Endothelial cell (in vitro differentiated cells): ENCODE measurements at places on chromosomes 11 and 22. TPM values are rescaled to one million over a fixed set of nuclear protein-coding genes. Genes with fewer than 3 reads are reported as not detected.

Gene YPEL1
- total RNA-seq, result 11.5 TPM

Gene ACER3
- 17.3 TPM for total RNA-seq

Gene CCDC81
- 0.33 TPM for total RNA-seq

Gene CASP5
- not detected for total RNA-seq

Gene MPZL2
- 1.0 TPM for total RNA-seq

Gene SLCO2B1
- total RNA-seq, result 3.5 TPM
